Lung microvascular endothelial cell (primary cell): ENCODE measurements at places on chromosomes 3 and 15. TPM values are rescaled to one million over a fixed set of nuclear protein-coding genes. Genes with fewer than 3 reads are reported as not detected.

DNA sequence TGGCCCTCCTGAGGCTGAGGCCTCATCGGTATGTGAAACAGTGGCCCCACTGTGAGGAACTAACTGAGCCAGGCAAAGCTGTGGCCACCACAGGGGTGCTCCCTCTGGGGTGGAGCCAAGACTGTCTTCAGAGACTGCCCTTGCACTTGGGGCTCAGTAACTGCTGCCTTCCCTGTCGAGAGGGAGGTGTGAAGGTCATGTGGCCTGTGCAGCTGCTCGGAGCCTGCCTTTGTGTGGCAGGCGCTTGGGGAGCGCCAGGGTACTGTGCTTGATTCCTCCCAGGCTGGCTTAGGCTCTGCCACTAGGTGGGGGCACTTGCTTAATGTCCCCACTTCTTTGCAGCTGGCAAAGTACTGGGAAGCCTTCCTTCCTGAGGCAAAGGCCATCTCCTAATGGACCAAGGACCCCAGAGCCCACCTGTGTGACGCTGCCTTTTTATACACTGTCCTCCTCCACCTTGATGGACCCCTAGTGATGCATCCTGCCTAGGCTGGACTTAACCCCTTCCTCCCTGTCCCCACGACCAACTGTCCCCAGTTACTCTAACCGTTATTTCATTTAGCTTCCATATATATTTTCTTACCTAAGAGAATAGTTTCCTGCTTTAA, 14.2 kb upstream of the SNX22 start:
- no peak for DNase-seq

GRCh38 chr15:101451846-101452245, 37.7 kb downstream of the PCSK6 start:
- DNase-seq, result no peak

Gene DZIP3
- 2.2 and 2.8 TPM in 2 replicates for total RNA-seq

DNA sequence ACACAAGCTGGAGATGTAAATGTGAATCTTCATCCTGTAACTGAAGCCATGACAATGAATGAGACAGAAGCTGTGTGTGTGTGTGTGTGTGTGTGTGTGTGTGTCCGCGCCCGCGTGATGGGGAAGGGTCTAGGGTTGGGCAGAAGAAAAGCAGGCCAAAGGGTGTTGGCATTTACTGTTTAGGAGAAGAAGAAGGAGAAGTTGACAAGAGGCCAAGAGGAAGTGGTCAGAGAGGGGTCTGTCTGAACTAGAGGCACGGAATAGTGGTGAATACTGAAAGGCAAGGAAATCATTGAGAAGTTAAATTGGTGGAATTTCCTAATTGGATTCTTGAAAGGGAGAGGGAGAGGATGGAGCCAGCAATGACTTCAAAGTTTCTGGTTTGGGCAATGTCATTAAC, 5.6 kb upstream of the NCEH1 start:
- DNase-seq, result no peak

GRCh38 chr15:36769098-36769497, 189.7 kb downstream of the CDIN1 start:
- peak; percentile 47 for DNase-seq

- DNase-seq, result peak; percentile 86
Measured at GRCh38 chr3:129413687-129414506, 14.5 kb downstream of the EFCAB12 start.

GRCh38 chr3:119069725-119070124, 35.1 kb upstream of the IGSF11 start:
- no peak for DNase-seq

Gene TIGIT
- total RNA-seq, result not detected in 2 replicates

GRCh38 chr15:98903377-98904018, 104.1 kb downstream of the PGPEP1L start:
- DNase-seq, result peak; percentile 40

DNA sequence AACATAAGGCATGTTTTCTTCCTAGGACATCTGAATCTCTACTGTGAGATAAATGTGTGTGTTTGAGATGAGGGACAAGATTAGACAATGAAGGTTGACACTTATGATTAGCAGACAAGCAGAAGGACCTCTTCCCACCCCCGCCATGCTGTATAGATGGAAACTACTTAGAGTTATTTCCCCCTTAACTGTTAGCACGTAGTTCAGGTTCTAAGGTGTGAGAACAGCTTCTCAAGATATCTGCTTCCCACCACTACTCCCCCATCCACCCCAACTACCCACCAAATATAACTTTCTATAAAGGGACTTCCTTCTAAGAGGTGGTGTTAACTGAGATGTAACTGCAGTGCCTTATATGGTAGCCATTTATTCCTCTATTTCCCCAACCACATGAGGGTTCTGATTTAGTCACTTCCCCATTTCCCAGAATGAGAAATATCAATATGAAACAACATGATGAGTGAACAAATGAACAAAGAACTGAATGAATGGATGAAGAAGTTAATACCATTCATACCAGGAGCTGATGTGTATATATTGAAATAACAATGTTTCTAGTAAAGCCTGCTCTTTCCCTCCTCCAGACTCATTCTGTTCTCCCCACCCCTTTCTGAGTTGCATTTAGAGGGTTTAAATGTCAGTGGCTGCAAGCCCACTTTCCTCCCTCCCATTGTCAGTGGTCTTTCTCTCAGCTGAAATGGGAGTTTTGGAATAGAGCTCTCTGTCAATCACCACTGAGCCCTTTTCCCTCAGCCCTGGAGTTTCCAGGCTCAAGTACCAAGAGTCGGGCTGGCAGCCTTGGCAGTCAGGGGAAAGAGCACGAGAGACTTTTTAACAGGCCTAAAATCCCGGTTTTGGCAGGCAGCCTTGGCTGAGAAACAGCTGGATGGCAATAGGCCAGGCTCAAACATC, 7.7 kb upstream of the RFTN1 start:
- DNase-seq, result no peak

DNA sequence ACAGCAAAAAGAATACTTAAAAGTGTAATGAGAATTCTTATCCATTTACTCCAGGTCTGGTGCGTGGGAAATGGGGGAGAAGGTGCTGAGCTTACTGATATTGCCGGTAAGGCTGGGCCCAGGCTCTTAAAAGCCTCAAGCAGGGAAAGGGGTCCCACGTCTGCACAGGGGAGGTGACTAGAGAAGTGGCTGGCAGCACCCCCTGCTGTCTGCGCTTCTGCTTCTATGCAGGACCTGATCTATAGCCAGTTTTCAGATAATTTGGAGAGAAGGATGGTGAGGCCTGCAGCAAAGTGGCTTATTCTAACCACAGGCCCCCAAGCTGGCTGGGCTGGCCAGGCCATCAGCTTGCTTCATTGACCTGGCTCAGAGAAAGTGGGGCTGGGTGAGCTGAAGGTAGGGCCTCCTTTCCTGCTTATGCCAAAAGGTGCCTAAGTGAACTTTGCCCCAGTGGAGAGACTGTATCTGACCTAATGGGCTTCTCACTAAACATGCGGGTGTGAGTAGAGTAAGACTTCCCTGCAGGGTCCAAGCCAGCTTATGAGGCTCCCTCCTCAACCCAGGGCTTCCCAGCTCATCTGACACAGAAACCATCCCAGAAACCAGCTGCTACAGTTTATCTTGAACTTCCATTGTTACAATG, 30.9 kb upstream of the ATP1B3 start:
- peak; percentile 9 for DNase-seq

- DNase-seq, result no peak
Measured at GRCh38 chr3:144809380-144809779, 837.8 kb downstream of the DIPK2A start.

GRCh38 chr3:36486009-36486795, 105.9 kb downstream of the STAC start:
- peak; percentile 7 for DNase-seq

DNA sequence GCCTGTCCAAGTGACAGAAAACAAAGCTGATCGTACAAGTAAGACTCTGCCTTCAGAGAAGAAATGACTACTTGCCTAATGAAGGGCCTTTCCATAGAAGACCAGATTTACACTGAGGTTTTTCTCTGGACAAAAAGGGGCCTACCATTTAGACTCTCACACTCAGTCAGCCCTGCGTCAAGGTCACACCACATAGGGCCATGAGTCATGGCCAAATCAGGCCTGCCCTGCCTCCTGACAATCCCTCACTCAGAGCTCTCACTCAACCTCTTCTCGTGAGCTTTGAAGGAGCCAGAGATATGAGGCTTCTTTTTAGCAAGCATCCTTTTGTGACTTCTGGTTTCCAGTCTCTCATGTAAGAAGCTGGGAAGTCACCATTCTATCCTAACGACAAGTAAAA, 68.1 kb upstream of the NMNAT3 start:
- DNase-seq, result no peak

GRCh38 chr15:42800731-42801474, 64.0 kb upstream of the CDAN1 start:
- peak; percentile 6 for DNase-seq

- DNase-seq, result no peak
Measured at GRCh38 chr3:3798631-3799113, 559 bp upstream of the LRRN1 start.
